ENCODE measurements at places on chromosomes 6 and 20.

DNA sequence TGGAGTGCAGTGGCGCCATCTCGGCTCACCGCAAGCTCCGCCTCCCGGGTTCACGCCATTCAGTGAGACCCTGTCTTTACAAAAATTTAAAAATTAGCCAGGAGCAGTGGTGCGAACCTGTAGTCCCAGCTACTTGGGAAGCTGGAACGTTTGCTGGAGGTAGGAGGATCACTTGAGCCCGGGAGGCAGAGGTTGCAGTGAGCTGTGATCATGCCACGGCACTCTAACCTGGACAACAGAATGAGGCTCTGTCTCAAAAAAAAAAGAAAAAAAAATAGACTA, 5.7 kb upstream of the PARD6B start:
- DNase-seq: no peak

DNA sequence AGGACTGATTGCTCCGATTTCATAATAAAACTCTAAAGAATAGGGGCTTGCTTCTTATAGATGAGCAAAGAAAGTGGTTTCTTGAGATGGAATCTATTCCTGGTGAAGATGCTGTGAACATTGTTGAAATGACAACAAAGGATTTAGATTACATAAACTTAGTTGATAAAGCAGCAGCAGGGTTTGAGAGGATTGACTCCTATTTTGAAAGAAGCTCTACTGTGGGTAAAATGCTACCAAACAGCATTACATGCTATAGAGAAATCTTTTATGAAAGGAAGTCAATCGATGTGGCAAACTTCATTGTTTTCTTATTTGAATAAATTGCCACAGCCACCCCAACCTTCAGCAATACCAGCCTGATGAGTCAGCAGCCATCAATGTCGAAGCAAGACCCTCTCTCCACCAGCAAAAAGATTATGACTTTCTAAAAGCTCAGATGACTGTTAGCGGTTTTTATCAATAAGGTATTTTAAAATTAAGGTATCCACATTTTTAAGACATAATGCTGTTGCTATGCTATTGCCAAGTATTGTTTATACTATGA, 12.7 kb upstream of the MTRF1L start:
- no peak for DNase-seq

- no peak for DNase-seq
These were observed 5.8 kb downstream of the TFAP2C start for GRCh38 chr20:56634735-56635385.

DNA sequence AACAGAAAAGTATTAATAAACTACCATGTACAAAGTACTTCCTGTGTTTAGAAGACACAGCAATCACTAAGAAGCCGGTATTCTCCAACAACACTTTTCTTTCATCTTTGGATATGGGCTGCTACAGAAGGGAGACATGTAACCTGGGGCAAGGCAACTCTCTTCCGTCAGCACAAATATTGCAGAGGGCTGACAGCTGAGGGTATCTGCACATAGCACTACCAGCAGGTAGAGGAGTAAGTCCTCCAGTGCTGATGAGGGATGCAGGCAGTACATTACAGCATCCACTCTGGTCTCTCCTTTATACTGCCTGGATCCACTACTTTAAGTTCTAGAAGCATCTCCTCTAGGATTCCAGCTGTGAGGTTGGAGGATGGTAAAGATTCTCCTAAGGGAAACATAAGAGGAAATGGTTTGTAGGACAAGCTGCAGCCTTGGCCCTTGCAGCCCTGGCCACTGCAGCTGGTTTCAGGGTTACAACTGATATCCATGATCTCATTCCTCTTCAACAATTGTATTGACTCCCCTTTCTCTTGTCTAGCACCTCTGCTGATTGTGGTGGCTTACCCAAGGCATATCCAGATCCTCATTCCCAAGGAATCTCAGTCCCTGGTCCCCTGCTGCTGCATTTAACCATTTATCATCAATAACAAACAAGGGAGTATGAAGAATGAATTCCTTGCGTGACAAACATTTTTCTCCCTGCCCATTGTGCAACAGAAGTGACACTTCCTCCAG, 110.7 kb upstream of the ADGRF1 start:
- DNase-seq: no peak

GRCh38 chr6:102813489-102814275, 1420.2 kb downstream of the GRIK2 start:
- DNase-seq: no peak

GRCh38 chr6:49423817-49424216, 39.2 kb downstream of the MMUT start:
- DNase-seq: no peak

GRCh38 chr6:169669147-169669546, 32.7 kb downstream of the WDR27 start:
- DNase-seq: no peak

DNA sequence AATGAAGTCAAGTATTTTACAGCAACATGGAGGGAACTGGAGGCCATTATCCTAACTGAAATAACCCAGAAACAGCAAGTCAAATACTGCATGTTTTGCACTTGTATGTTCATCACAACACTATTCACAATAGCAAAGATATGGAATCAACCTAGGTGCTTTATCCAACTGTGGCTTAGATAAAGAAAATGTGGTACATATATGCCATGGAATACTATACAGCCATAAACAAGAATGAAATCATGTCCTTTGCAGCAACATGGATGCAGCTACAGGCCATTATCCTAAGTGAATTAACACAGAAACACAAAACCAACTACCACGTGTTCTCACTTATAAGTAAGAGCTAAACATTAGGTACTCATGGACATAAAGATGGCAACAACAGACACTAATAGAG, 91.5 kb upstream of the E2F3 start:
- no peak for DNase-seq

- DNase-seq: peak; percentile 66
These were observed 395.0 kb upstream of the RUNX2 start for GRCh38 chr6:44933108-44933507.

GRCh38 chr6:64186592-64186991, 551.0 kb downstream of the PHF3 start:
- no peak for DNase-seq

- DNase-seq: no peak
These were observed 5.7 kb upstream of the NHSL1 start for GRCh38 chr6:138504764-138505689.

GRCh38 chr6:83615025-83615999, 93.6 kb downstream of the SNAP91 start:
- no peak for DNase-seq

DNA sequence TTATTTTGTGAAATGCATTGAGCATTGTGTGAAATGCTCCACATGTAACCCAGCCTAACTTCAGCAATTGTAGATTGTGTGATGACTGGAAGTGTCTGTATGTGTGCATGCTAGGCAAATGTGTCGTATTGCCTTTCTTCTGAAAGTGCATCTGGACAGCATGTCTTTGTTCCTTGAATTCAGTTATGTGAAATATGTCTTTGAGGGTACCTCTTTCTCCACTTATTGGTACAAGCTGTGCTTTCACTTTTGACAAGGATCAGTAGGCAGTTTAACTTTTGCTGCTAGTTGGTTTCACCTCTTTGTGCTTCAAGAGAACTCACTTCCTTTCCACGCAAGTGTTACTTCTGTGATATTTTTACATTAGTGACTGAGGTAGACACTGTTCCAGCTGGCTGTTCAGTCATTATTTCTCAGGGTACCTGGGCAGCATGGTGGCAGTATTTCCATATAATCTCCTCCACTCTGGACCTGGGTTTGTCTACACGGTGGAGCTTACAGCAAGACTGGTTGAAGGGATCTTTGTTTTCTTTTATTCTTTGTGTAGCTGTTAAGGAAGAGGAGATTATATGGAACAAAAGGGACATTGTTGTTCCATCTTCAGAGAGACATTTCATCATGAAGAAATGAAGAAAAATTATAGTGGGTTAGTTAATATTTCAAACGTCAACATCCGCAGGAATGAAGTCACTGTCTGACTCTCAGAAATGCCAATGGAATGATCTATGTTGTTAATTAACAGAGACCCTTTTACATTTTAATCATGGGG, 175.4 kb downstream of the UTRN start:
- DNase-seq: no peak

DNA sequence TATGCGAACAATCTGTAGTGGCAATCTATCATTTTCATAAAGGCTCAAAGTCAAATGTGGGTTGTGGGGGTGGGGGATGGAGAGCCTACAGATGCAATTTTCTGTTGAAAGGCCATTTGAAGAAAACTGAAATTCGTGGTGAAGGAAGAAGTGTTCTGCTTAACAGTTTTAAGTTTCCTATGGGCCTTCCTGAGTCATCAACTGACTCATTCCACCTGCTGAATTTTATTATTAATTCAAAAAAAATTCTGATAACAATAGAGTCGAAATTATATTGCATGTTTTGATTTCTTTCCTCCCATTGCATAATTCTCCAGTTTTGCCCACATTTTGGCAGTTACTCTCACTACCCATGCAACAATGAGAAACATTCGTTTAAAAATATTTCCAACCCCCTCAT, 622.3 kb upstream of the ARID1B start:
- no peak for DNase-seq

DNA sequence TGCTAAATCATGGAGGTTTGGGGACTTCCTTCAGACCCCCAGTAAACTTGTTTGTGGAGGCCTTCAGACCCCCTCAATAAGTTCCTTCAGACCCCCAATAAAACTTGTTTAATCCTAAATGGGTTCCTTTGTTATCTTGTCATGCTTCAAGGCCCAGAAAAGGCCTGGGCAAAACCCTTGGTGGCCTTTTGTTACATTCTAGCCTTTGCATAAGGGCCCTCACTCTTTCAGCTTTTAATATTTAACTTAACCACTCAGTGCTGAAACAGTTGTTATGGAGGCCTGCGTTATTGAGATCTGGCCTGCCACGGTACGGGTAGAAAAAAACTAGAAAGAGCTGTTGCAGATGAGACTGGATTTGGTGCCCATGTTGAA, 4.3 kb upstream of the DYNLRB1 start:
- no peak for DNase-seq

DNA sequence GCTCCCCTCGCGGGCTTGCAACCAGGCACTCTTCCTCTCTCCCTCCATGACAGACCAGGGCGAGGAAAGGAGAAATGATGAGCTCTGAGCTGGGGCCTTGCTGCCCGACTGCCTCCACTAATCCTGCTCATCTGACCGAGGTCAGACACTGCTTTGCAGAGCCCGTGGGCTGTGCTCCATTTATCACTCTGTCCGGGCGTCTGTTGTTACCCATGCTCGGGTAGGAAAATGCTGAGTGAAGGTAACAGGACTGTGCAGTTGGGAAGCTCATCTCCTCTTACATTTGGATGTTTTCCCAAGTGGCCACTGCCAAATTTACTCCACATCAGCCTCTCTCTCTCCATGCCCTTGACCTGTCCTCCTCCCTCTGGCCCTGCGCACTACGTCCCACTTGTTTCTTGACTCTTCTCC, 14.6 kb downstream of the RPS6KA2 start:
- DNase-seq: no peak

- no peak for DNase-seq
These were observed 26.6 kb upstream of the KLHL31 start for GRCh38 chr6:53692172-53692571.

- DNase-seq: no peak
These were observed 256.6 kb downstream of the RFPL4B start for GRCh38 chr6:112603726-112604125.

DNA sequence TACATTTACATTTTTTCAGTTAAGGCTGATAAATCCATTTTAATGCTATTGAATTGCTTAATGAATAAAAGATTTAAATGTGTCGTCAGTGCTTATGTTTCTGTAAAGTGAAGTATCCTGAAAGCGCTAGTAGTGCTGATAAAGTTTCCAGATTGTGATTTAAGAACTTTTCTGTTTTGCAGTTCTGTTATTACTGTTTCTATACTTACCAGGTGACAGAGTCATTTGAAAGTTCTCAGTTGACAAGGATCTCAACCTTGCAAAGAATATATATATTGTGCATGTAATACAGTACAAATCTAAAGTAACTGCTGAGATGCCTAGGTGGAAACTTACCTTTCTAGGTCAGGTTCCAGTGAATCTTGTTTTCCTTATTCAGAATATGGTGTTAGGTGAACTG, 201.8 kb downstream of the ARID1B start:
- DNase-seq: no peak

DNA sequence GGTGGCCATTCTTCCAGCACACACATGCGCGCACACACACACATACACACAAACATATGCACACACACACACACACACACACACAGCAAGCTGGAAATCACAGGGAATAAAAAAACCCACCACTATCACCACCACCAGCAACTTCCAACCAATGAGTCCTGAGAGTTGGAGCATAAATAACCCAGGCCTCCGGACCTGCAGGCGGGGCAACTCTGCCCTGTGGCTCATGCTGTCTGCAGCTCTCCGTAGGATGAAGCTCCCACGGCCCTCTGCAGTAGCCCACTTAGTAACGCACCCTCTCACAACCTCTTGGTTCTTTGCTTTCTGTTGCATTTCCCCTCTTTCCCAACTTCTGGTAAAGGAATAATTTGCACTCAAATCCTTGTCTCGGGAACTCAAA, 275.2 kb downstream of the PREX1 start:
- DNase-seq: no peak

- no peak for DNase-seq
These were observed 17.2 kb upstream of the NCR2 start for GRCh38 chr6:41318261-41318653.

GRCh38 chr6:1287103-1287591, 24.8 kb upstream of the FOXQ1 start:
- no peak for DNase-seq

DNA sequence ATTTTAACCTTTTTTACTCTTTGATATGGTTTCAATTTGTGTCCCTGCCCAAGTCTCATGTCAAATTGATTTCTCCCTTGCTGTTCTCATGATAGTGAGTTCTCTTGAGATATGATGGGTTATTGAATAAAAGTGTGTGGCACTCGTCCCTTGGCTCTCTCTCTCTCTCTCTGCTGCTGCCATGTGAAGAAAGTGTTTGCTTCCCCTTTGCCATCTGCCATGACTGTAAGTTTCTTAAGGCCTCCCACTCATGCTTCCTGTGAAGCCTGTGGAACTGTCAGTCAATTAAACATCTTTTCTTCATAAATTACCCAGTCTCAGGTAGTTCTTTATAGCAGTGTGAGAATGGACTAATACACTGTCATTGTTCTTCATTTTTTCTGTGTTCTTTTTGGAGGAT, 48.5 kb downstream of the LIN28B start:
- DNase-seq: no peak

GRCh38 chr20:60152792-60153191, 194.6 kb downstream of the CDH26 start:
- DNase-seq: no peak

GRCh38 chr6:161273274-161273751, 548 bp downstream of the AGPAT4 start:
- peak; percentile 58 for DNase-seq

- peak; percentile 33 for DNase-seq
These were observed 58.5 kb downstream of the AHI1 start for GRCh38 chr6:135438907-135439535.

GRCh38 chr6:33895296-33895695, 91.5 kb upstream of the MLN start:
- DNase-seq: no peak

- no peak for DNase-seq
These were observed 2.8 kb upstream of the CDSN start for GRCh38 chr6:31122791-31123706.

- DNase-seq: no peak
These were observed 6.4 kb upstream of the TCEA2 start for GRCh38 chr20:64056639-64056888.

- no peak for DNase-seq
These were observed 46.4 kb downstream of the SNAI1 start for GRCh38 chr20:50029083-50029696.

Measured in stimulated activated naive CD4-positive, alpha-beta T cell (primary cell).